GM04504 (cell line): ENCODE measurements at places on chromosomes 12 and 14.

DNA sequence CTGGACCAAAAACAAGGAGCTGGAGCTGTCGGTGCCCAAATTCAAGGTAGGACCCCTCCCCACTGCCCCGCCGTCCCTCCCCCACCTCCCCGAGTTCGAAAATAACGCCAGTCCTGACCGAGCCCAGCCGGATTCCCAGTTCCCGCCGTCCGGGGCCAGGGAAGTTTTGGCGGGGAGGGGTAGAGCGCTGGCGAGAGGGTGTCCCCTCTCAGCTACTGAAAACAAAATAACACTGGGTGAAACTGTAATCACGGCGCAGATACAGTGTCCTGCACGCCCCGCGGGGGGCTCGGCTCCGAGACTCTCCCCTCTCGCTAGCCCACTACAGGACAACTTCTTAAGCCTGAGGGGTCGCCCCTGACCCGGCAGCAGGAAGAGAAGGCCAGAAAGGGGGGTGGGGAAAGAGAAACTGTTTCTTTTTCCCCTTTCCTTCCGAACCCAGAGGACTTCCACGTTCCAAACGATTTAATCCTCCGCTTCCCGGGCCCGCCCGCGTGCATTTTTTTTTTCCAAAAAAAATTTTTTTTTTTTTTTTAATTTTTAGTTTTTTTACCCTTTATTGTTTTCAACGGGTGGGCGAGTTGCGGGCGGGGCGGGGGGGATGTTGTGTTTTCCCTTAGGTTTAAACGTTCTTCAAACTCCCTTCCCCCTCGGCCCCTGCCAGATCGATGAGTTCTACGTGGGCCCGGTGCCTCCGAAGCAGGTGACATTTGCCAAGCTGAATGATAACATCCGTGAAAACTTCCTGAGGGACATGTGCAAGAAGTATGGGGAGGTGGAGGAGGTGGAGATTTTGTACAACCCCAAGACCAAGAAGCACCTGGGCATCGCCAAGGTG, 1.6 kb downstream of the SETD1B start:
- DNase-seq = no peak

DNA sequence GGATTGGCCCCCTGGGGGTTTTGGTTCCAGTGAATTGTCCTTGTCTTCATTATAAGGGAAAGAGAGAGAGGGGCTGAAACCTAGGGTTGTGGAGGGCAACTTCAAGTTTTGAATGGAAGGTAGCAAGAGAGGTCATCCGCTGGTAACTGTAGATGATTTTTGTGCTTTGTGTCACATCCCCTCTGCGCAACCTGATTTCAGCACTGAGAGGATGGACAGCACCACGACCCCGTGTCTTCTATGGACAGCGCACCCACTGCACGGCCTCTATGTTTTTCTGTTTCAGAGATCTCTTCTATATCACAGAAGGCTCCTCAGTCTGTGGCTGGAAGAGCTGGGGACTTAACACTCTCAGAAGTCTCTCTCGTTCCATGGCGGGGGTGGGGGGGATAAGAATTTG, 127.0 kb upstream of the RPH3A start:
- DNase-seq = no peak

DNA sequence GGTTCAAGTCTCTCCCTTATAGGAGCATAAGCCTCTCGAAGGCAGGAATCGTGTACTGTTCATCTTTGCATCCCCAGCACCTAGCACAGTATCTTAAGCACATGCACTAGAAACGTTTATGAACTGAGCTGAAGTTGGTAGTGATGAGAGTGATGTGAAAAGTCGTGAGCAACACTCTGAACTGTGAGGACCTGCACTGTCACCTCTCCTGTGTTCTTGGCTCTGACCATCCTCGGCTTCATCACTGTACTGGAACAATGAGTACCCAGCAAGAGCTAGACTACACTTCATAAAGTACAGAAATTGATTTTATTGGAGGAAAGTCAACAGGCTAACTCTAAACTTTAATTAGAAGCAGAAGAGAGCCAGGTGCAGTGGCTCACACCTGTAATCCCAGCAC, 473.6 kb downstream of the BCAT1 start:
- no peak for DNase-seq

- no peak for DNase-seq
These were observed 13.2 kb downstream of the TAOK3 start for GRCh38 chr12:118359541-118359915.

DNA sequence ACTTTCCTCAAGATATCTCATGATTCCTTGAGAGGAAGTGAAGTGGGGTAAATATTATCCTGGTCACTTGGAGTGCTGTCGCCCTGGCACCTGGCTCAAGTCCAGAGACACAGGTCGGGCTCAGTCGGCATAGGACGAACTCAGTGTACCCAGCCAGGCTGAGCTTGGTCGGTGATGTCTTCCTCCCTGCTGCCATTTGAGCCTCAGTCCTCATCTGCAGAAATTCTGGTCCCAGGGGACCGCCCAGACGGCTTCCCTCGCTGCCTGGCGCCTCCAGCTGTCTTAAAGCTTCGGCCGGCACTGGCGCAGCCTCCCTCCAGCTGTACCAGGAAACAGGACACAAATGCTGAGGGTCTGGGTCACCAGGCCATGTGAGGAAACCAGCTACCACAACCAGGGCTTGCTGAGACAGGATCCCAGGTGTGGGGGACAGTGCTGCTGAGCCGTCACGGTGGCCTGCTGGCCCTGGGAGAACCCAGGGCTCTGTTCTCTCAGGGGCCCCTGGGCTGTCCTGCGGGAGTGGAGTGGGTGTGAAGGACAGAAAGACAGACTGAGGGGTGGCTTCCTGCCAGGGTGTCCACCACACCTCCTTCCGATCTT, 5.0 kb upstream of the KLC1 start:
- DNase-seq = no peak

DNA sequence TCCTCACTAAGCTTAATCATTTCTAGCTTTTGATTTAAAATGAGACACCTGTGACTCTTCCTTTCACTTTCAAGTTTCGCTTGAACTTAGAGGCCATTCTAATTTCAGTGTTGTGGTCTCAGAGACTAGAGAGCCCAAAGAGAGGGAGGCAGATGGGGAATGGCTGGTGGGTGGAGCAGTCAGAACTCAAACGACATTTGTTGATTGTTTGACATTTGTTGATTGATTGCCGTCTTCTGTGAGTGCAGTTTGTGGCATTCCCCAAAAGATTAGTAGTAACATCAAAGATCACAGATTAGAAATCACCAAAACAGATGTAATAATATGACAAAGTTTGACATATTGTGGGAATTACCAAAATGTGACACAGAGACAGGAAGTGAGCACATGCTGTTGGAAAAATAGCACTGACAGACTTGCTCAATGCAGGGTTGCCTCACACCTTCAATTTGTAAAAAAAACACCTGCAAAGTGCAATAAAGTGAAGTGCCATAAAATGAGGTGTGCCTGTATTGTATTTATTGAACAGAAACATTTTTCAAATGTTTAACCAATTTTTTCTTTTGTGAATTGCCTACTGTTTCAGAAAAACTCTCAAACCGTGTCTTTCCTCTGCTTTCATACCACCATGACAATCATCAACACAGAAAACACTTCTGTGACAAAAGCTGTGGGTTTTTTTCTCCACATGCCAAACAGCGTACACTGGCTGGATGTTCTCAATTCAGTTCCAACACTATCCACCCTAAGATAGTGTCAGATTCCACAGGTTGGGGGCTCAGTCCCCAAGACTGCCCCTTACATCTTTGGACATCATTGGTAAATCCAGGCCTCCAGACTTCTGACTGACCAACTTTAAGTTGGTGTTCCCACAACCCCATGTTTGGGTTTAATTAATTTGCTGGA, 376.3 kb upstream of the RGS6 start:
- peak; percentile 21 for DNase-seq

DNA sequence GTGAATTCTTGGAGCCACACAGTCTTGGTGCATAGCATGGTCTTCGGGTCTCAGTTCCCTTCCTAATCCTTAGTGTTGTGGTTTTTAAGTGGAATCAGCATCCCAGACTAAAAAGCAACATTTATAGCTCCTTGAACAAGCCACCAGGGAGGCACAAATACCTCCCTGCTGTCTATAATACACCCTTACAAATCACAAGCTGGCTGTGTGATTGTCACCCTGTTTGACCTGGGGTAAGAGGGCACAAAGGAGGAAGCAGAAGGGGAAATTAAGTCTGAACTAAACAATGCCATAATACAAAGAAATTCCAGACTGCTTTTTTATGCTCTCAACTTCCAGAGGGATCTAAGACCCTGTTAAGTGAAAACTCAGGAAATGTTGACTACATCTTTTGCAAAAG, 7.7 kb upstream of the MMP19 start:
- no peak for DNase-seq

DNA sequence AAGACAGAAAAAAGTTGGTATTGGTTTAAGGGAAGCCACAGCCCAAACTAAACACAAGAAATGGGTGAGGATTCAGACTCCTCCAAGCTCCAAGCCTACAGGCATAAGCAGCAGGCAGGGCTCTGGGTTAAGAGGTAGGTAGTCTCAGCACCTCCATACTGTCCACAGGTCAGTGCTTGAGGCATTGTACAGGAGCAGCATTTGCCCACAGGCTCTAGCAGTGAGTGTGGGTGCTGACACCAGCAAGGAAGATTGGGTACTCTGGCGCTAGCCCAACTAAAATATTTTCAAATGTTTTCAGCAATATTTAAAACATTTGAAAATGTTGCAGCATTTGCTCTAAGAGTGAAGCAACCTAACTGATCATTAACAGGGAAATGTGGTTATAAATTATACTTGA, 33.1 kb downstream of the FERMT2 start:
- DNase-seq = no peak

GRCh38 chr12:105933671-105934665, 204.8 kb downstream of the NUAK1 start:
- DNase-seq = peak; percentile 98
